Activated naive CD8-positive, alpha-beta T cell treated with anti-CD3 and anti-CD28 coated beads, Interleukin-2, amount 50 U/mL, for 24 hours (primary cell): ENCODE measurements at places on chromosomes 11 and 22.

DNA sequence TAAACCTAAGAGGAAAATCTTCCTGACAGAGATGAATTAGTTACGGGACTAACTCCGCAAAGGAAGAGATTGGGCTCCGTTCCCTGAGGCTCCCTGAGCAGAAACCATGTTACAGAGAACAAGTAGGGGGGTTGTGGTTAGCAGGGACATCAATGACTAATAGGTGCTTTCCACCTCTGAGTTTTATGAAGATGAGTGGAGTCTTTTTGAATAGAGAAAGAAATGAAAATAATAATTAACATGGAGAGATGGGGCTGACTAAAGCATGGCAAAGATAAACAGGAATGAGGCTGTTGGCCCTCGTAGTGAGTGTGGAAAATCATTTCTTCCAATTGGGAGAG, 47.5 kb upstream of the PICALM start:
- peak; percentile 34 for DNase-seq
- H3K27me3 ChIP-seq: no peaks in the 10 kb centered on the region

GRCh38 chr11:129815596-129816461, at the start of gene TMEM45B:
Gene TMEM45B, plus strand, starts transcription at chr11:129815848. Its CDS starts 36,635 bp downstream, at chr11:129852483.
- peaks cover 1% of the 10 kb centered on the region for H3K36me3 ChIP-seq
- H3K4me3 ChIP-seq: peak within 1 kb of the TSS; percentile 79
- peak; percentile 30 for DNase-seq
- H3K4me1 ChIP-seq: peaks cover 29% of the 10 kb centered on the region
- H3K27ac ChIP-seq: peak within 1 kb of the TSS; percentile 77

- H3K27ac ChIP-seq: no peak overlapping the region
- no peaks in the 10 kb centered on the region for H3K36me3 ChIP-seq
- H3K4me1 ChIP-seq: no peaks in the 10 kb centered on the region
- H3K27me3 ChIP-seq: peaks cover 3% of the 10 kb centered on the region
These were observed 122.2 kb upstream of the RCN1 start for GRCh38 chr11:31968461-31969358.

GRCh38 chr11:72606748-72607468, 67.3 kb downstream of the PDE2A start:
- peaks cover 21% of the 10 kb centered on the region for H3K27me3 ChIP-seq
- DNase-seq: no peak
- H3K36me3 ChIP-seq: no peaks in the 10 kb centered on the region
- H3K4me1 ChIP-seq: peaks cover 5% of the 10 kb centered on the region
- no peak overlapping the region for H3K27ac ChIP-seq

DNA sequence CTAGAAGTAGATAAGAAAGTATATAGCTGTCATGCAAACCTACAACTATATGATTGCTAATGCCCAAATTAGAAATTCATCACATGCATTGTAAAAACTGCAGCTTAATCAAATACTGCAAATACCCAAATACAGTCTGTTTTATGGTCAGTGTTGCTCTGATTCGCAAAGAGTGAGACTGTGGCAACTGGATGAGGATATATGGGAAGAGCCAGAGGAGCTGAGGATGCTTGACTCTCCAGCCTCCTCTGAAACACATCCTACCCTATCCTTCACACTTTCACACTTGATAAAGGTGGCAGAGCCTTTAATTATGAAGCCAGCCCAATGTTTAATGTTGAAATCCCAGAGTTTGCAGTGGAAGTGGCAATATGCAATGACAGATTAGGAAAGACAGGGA, 21.9 kb upstream of the OR2AT4 start:
- peaks cover 17% of the 10 kb centered on the region for H3K27me3 ChIP-seq
- no peaks in the 10 kb centered on the region for H3K4me1 ChIP-seq

DNA sequence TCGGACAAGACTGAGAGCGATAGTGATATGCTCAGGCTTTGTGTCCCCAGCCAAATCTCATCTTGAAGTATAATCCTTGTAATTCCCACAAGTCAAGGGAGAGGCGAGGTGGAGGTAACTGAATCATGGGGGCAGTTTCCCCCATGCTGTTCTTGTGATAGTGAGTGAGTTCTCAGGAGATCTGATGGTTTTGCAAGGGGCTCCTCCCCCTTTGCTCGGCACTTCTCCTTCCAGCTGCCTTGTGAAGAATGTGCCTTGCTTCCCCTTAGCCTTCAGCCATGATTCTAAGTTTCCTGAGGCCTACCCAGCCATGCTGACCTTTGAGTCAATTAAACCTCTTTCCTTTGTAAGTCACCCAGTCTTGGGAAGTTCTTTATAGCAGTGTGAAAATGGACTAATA, 7.5 kb upstream of the FOLR2 start:
- no peak overlapping the region for H3K27ac ChIP-seq
- H3K4me3 ChIP-seq: no peak overlapping the region
- no peak for DNase-seq
- peaks cover 7% of the 10 kb centered on the region for H3K27me3 ChIP-seq
- H3K36me3 ChIP-seq: peaks cover 2% of the 10 kb centered on the region
- no peaks in the 10 kb centered on the region for H3K4me1 ChIP-seq

- no peak overlapping the region for H3K27ac ChIP-seq
- H3K27me3 ChIP-seq: no peaks in the 10 kb centered on the region
- H3K4me1 ChIP-seq: no peaks in the 10 kb centered on the region
- no peak for DNase-seq
- peaks cover 34% of the 10 kb centered on the region for H3K36me3 ChIP-seq
- no peak overlapping the region for H3K4me3 ChIP-seq
These were observed 65.2 kb downstream of the ALX4 start for GRCh38 chr11:44244639-44245310.
